ENCODE measurements at places on chromosomes 1 and 21.

DNA sequence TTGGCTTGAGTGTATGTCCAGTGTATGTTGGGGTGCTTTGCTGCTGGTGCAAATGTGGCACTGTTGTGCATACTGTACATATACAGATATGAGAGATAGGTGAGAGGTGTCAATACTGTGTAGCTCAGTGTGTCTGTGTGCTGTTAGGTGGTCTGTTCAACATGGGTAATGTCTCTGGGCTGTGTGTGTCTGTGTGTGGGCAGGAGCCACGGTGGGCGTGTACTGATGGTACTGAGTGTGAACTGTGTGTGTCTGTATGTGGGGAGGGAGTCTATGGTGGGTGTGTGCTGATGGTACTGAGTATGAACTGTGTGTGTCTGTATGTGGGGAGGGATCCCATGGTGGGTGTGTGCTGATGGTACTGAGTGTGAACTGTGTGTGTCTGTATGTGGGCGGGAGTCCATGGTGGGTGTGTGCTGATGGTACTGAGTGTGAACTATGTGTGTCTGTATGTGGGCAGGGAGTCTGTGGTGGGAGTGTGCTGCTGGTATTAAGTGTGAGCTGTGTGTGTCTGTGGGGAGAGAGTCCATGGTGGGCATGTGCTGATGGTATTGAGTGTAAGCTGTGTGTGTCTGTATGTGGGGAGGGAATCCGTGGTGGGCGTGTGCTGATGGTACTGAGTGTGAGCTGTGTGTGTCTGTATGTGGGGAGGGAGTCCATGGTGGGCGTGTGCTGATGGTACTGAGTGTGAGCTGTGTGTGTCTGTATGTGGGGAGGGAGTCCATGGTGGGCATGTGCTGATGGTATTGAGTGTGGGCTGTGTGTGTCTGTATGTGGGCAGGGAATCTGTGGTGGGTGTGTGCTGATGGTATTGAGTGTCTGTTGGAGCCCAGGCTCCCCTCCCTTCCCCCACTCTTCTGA is 32.2 kb upstream of the FOXO6 start:
- DNase-seq: no peak

- DNase-seq: no peak
Observed at GRCh38 chr21:43321611-43322010, 105.3 kb downstream of the SIK1 start.

DNA sequence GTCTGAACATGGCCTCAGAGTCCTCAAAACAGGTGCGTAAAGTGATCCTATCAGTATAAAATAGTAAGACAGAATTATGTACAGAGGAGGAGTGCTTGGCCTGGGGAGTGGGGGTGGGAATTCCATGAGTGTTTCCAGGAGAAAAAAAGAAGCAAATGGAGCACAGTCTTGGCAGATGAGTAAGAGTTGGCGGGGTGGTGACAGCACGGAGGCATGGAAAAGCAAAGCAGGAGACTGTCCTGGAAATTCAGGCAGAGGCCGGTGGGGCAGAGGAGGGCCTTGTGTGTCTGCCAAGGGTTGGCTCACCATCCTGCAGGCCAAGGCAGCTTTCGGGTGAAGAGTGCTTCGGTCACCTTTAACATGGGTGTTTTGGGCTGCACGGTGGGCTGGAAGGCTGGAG is 63.4 kb downstream of the OPTC start:
- no peak for DNase-seq

GRCh38 chr1:80657044-80657643 is 1143.6 kb upstream of the ADGRL2 start:
- DNase-seq: no peak

GRCh38 chr1:150530491-150531159 is 15.1 kb downstream of the FALEC start:
- DNase-seq: no peak

- DNase-seq: no peak
Observed at GRCh38 chr1:210826686-210827085, 307.3 kb downstream of the KCNH1 start.

DNA sequence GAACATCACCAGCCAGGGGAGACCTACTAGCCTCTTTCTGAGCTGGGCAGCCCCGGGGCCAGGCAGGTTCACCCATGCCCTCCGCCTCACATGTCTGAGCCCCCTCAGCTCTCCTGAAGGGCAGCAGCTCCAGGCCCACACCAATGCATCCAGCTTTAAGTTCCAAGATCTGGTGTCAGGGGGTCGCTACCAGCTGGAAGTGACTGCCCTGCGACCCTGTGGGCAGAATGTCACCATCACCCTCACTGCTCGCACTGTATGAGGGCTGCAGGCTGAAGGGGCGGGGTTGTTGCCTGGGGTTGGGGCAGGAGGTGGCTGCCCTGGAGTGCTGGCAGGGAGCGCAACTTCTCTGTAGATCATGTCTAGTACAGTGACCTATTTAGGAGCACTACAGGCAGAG is 8.5 kb upstream of the PTPN7 start:
- no peak for DNase-seq

Data from activated T-cell treated with anti-CD3 and anti-CD28 coated beads for 1 hour (primary cell).